HCT116 (cell line): ENCODE measurements at places on chromosomes 13 and 19.

DNA sequence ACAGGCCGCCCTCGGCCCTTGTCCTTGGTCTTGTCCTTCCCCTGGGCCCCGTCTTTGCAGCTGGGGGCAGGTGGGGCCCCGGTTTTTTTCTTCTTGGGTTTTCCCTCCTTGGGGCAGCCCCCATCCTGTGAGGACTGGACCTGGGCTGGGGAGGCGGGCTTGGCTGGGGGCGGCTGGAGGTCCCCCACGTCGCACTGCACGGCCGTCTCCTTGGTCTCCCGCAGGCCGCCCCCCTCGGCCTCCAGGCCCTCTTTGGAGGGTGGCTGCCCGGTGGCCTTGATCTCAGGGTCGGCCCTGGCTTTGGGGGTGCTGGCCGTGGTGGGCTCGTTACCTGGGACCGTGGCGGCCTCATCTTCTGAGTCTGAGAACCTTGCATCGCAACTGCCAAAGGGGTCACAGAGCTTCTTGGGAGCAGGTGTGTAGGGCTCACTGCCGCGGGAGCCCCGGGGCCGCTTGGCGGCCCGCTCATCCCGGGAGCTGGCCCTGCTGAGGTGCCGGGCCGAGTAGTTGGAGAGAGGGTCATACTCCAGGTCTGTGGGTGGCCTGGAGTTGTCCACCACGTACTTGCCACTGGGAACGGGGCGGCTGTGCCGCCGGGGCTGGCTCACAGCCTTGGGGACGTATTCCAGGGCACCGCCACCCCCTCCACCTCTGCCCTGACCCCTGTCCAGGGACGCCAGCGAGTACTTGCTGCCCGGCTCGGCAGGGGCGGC, 15.6 kb upstream of the ATP8B3 start:
- DNase-seq: no peak

DNA sequence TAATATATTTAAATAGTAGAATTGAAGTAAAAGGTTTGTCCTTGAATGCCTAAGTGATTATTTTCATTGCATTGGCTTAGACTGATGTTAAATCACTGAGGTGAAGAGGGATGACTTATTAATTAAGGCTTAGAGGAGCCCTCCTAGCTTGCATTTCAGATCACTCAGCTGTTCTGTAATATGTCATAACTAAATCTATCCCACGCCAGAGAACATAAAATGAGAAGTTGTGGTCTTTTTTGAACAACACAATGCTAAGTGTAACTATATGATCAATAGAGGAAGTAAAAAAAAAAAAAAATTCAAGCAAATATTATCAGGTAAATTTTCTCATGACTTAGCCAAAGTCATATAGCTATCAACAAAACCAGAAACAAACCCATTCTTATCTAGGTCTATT, 752.2 kb downstream of the GPC5 start:
- DNase-seq: no peak

DNA sequence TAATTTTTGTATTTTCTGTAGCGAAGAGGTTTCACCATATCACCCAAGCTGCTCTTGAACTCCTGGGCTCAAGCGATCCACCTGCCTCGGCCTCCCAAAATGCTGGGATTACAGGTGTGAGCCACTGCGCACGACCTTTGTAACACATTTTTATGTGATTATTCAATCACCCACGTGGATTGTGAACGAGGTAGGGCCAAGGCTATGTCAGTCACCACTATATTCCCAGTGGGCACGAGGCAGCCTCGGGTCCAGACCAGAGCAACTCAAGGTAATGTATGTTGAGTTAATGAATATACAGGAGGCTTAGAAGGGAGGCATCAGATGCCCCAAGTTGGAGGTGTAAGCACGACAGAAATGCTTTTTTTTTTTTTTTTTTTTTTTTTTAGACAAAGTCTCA, 8.9 kb downstream of the PTGIR start:
- DNase-seq: no peak

DNA sequence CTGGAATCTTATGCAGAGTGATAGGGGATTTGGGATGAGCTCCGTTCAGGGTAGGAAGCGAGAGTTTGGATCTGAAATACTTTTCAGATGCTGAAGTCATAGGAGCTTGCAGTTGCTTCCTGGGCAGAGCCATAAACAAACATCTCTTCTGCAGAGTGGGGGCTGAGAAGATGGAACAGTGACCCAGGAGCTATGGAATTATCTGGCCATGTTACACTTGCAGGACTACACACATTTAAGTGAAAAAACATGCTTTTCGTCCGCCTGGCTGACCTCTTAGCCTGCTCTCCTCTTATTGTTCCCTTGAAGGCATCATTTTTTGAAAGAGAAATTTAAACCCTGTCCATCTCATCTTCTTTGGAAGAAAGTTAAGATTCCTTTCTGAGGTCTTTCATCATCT, 40.7 kb downstream of the PSG11 start:
- no peak for DNase-seq

- DNase-seq: no peak
Measured at GRCh38 chr19:34432797-34433196, 4.6 kb downstream of the UBA2 start.

- no peak for DNase-seq
Measured at GRCh38 chr19:18185538-18185937, 7.5 kb upstream of the MPV17L2 start.

GRCh38 chr19:57376151-57376550, 12.8 kb downstream of the TRAPPC2B start:
- DNase-seq: no peak

DNA sequence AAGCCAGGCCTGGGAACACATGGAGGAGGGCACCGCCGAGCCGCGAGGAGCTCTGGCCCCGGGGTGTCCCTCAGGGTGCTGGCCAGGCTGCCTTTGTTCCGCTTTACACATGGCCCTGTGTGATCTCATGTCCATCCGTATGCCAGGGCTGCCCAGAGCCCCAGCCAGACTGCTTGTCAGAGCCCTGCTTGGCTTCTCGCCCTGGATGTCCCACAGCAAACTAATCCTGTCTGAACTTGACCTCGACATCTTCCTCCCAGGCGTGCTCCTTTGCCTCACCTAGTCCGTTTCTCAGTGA, 14.3 kb downstream of the BCKDHA start:
- DNase-seq: no peak

DNA sequence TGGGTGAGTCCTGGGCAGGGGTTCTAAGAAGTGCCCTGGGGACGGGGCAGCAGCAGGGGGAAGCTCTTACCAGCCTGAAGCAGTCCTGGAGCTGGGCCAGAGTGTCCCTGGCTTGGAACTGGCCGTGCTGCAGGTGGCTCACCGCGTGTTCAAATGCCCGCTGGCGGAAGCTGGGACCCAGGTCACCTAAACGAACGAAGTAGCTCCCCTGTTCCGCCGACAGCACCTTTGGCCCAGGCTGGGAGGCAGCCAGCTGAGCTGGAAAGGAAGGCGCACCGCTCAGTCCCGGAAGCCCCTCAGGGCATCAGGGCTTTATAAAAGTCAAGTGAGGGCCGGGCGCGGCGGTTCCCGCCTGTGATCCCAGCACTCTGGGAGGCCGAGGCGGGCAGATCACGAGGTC, 9.6 kb downstream of the PLIN4 start:
- no peak for DNase-seq

- DNase-seq: no peak
Measured at GRCh38 chr13:38990693-38991092, at the start of gene STOML3. Gene STOML3, minus strand, starts transcription at chr13:38990831. Its CDS starts 110 bp downstream, at chr13:38990721.

DNA sequence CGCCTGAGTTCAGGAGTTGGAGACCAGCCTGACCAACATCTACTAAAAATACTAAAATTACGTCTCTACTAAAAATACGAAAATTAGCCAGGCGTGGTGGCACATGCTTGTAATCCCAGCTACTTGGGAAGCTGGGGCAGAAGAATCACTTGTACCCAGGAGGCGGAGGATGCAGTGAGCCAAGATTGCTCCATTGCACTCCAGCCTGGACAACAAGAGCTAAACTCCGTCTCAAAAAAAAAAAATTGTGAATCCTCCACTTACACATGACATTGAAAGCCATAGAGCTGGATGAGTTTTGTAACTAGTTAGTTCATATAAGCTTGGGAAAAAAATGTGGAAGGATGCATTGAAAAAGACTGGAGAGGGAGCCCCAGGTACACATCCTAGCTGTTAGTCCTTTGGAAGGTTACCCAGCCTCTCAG, 452 bp upstream of the PSMD8 start:
- DNase-seq: no peak

DNA sequence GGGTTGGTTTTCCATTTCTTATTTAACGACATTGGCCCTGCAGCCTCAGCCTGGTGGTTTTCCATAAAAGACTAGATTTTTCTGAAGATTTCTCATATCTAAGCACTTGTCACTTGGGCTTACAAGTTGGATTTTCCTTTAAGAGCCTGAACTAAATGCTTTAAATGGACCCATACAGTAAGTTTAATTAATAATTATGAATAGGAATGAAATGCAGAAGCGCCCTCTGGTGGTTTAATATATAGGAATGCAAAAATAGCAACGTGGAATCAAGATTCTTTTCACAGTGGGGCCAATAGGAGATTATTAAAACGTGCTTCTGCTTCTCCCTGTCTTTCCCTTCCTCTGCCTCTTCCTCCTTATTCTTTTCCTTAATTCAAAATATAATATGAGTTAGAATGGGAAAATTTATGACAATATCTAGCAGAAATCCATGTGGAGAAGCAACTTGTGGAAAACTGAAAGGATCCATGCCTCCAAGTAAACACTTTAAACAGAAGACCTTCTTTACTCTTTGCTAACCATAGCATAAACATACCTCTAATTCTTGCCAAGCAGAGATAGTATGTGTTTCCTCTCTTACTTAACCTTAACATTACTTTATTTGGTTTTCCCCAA, 324.0 kb downstream of the GPC5 start:
- DNase-seq: no peak

DNA sequence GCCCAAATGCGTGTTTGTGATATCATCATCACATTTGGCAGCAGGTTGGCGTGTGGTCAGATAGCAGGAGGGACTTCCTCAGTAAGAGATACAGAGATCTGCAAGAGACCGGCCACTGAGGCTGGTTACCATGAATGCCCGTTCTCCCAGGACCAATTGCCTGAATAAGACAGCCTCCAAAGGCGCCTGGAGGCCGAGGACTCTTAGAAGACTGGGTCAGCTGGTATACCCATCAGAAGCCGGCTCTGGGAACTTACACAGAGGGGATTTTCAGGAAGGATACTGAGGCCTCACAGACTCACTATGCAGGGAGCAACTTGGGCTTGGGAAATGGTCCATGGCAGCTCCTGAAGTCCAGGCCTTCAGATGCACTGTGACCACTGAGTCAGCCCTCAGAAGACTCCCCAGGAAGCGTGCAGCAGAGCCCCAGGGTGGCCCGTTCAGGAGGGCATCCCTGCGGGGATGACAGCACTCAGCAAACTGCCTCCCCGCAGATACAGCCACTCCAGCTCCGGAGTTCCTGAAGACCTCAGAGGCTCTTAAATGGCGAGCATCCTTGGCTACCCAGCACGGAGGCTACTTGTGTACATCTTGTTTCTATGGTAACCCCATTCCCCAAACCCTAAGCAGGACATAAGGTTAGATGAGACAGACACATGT, 26.4 kb upstream of the VSTM2B start:
- DNase-seq: no peak

DNA sequence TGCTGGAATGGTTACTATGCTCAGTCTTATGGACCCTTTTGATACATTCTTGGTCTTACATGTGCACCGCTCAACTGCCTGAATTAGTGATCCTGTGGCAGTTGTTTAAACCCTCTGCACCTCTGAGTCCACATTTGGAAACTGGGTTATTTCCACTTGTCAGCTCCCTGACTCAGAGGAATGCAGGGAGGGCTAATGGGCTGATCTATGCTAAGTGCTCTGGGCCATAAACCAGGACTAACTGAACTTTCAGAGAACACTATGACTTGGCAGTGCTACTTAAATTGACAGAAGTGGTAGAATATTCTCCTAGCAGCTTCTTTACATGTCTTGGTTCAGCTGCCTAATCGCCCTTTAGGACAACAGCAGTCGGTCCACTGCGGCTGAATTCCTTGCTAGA, 26.8 kb upstream of the MED4 start:
- DNase-seq: no peak

GRCh38 chr19:49701271-49701786, 10.4 kb downstream of the CPT1C start:
- no peak for DNase-seq

DNA sequence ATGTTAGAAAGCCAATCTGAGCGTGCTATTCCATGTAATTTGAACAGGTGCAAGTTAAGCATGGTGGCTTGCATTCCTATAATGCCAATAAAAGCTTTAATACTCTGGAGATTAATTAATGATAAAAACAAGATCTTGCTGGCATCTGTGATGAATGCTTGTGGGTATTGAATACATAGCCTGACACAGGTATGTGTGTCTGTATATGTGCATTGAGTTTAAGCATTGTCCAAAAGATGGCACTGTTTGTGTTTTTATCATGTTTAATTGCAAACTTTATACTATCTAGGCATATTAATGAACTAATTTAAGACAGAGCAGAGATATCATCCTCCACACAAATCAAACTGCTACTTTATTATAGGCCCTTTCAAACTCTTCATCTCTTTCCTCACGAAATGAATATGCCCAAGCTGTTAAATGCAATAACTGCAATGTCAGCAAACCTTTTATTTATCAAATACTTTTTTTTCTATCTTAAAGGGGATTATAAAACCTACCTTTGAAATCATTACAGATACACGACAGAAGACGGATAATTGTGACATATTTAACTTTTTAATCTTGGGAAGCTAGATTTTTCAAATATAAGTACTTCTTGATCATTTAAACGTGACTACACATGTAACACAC, 86.5 kb downstream of the TNFSF11 start:
- DNase-seq: no peak

DNA sequence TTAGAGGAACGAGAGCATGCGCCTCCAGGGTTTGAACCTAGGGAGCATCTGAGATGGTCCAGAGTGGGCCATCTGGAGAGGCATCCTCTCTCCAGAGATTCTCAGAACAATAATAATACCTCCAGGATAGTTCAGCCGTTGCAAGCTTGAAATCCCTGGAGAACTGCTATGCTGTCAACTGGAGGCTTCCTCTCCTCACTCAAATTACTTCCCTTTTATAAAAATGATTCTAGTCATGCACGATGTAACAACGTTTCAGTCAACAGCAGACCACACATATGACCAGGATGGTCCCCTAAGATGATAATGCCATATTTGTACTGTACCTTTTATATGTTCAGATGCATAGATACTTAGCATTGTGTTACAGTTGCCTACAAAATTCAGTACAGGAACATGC, 108.7 kb downstream of the SHISA2 start:
- DNase-seq: no peak

- no peak for DNase-seq
Measured at GRCh38 chr13:80374444-80374843, 33.5 kb upstream of the SPRY2 start.

DNA sequence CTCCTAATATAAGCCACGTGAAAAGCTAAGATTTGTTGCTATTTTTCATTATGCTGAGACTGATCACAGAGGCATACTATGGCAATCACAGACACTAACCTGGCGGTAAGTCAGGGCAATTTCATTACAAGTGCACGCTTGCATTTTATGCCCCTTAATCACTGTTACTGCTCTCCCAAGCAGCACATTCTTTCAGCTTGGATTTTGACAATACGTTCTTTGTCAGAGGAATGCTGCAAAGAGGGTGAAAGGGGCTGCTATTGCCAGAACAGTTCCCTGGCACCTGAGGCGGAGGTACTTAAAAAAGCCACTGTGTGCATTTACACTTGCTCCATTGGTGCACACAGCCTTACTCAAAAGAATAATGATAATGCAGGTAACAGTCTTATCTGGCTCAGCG, 346.6 kb downstream of the RFC3 start:
- DNase-seq: no peak
